ENCODE measurements at places on chromosomes 6 and 20. TPM values are rescaled to one million over a fixed set of nuclear protein-coding genes. Genes with fewer than 3 reads are reported as not detected.

GRCh38 chr6:3532296-3532916 is 75.6 kb upstream of the SLC22A23 start:
- no peak for DNase-seq

The LTB gene
- 2.2 TPM for total RNA-seq

The PTGIS gene
- total RNA-seq: 1.8 TPM

- no peak for DNase-seq
Observed at GRCh38 chr6:64334636-64335035, 699.0 kb downstream of the PHF3 start.

GRCh38 chr6:85494547-85495536 is 45.0 kb downstream of the NT5E start:
- no peak for DNase-seq

DNA sequence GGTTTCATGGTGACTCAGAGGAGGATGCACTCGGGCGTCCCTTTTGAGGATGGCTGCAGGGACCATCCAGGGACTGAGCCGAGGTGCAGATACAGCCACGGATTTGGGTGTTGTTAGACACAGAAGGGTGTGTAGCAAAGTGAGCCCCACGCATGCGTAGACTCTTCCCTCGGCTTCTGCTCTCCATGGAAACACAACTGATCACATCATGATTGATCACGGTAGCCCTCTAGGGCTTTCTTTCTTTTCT is 606 bp upstream of the ULBP1 start:
- no peak for DNase-seq

- DNase-seq: no peak
Observed at GRCh38 chr6:73248192-73248903, 14.6 kb downstream of the KHDC1 start.

DNA sequence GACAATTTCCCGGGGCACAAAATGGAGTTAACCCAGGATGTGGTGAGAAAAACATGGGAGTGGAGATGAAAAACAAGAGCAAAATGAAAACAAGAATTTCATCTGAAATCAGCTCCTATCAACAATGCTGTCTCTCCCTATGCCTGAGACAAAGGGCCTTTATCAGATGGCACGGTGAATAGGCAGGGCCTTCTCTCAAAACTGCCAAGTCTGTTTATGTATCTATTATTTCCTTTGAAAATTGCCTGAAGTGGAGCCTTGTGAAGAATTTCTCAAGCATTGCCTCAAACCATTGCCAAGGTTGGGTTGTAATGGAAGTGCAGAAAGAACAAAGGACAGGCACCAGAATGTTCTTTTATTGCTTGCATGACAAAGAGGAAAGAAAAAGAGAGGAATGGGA is 74.7 kb downstream of the BTBD3 start:
- DNase-seq: no peak

DNA sequence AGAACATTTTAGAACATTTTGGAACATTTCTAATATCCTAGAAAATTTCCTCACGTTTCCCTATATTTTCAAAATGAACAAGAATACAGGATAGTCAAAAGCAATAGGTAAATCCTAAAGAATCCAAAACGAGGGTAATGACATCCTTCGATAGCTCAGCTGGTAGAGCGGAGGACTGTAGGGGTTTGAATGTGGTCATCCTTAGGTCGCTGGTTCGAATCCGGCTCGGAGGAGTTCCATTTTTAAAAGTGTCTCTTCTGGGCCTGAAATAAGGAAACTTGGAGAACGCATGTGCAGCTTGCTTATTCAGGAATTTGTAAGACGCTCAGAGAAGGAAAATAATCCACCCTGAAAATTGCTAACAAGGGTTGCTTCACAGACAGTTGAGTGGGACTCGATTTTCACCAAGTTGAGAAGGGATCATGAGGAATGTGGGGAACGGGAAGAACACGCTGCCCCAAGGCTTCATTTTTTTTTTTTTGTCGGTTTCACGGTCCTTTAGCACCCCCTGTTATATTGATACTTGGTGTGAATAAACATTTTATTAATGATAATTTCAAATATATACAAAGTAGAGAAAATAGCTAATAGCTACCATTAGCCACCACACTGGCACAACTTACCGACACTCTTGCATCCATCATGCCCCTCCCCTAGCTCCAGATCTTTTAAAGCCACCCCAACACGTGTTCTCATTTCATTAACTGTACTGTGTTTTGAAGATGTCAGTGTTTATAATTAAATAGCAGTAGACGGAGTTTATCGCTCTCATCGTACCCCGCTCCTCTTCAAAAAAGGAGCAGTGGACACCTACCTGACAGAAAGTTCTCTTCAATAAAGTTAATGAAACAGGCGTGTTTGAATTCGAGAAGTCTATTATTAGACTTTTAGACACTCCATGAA is 1.8 kb upstream of the ABT1 start:
- DNase-seq: no peak

- no peak for DNase-seq
Observed at GRCh38 chr6:109472132-109472995, 10.7 kb downstream of the ZBTB24 start.

- no peak for DNase-seq
Observed at GRCh38 chr6:157221049-157221816, 102.1 kb downstream of the TMEM242 start.

DNA sequence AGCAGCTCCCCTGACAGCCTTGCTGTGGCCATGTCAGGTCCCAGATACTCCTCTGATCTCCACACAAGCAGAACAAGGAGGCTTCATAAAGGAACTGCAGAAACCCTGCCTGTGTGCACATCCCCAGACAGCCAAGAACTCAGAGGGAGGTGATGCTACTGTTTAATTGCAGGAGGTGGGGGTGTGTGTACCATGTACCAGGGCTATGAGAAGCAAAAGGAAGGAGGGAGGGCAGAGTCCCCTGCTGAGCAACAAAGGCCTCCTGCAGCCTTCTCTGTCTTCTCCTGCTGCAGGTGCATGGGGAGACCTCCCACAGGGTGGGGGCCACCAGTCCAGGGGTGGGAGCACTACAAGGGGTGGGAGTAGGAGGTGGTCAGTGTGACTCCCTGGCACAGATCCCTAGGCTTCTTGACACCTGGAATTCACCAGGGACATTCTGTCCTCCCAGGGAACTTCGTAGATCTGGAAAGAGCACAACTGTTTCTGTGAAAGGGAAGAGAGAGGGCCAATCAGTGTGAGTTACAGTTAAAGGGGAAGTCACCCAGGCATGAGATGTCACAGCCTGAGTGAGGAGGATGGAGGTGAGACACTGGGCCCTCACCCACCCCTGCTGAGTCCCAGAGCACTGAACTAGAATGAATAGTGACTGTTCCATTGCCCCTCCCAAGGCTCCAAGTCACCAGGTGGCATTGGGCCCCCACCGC is 2.8 kb downstream of the CST2 start:
- no peak for DNase-seq

DNA sequence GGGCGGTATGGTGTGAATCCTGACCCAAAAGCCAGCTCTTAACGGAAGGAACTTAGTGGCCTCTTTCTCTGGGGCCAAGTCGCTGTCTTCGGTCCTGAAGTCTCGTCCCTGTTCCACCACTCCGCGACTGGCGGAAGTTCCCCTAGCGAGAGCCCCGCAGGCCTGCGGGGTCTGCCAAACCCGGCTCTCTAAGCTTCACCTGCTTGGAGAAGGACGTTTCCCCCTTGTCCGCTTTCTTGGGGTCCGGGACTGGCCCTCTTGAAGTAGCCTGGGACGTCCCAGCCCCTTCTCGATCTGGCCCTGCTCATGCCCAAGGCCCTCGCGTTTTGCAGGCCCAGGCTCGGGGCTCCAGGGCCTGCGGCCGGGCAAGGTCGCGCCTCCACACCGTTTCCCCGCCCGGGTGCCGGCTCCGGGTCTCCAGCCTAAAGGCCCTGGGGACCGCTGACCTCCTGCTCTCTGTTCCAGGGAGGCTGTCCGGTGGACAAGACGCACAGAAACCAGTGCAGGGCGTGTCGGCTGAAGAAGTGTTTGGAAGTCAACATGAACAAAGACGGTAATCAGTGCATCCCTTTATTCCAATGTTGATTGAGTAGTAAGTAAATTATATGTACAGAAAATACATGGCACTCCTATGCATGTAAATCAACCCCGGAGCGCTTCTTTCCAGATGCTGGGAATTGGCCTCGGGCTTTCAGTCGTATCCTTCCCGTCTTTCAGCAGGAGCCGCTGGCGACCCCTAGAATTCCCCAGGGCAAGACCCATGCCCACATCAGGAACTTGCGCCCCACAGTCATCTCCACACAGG is 8.8 kb downstream of the NR2E1 start:
- no peak for DNase-seq

The SPINT3 gene
- total RNA-seq: not detected

The SMLR1 gene
- total RNA-seq: not detected
